Left kidney (tissue), 8 donors: ENCODE measurements at places on chromosomes 12 and 14.

GRCh38 chr12:98698603-98699463 lies 53.7 kb downstream of the APAF1 start:
- peak; percentile 19 for DNase-seq

- DNase-seq = no peak
These were observed 338.7 kb downstream of the EGLN3 start for GRCh38 chr14:33612197-33612505.

- DNase-seq = no peak
These were observed 246.2 kb upstream of the NPAS3 start for GRCh38 chr14:32692441-32692840.

DNA sequence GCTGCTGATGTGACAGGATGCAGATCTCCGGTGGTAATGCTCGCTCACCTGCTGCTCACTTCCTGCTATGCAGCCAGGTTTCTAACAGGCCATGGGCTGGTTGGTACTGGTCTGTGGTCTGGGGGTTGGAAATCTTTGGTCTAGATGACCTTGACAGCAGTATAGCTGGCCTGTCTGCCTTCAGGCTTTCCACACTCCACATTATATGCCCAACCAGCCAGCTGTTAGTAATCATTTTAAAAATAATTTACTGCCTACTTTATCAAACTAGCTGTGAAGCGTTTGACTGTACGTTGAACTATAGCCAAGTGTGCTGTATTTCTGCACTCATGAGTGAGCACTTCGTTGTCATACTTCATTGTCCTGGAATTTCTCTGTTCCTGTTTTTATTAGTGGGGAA lies 424.0 kb upstream of the GARIN6 start:
- DNase-seq = no peak
